Activated naive CD8-positive, alpha-beta T cell treated with anti-CD3 and anti-CD28 coated beads for 36 hours (primary cell): ENCODE measurements at places on chromosomes 16 and 17. TPM values are rescaled to one million over a fixed set of nuclear protein-coding genes. Genes with fewer than 3 reads are reported as not detected.

GRCh38 chr16:23368469-23368868, 66.4 kb downstream of the SCNN1B start:
- DNase-seq = no peak

- DNase-seq = no peak
These were observed 18.7 kb downstream of the DUS2 start for GRCh38 chr16:68041783-68042182.

- no peak for DNase-seq
These were observed 13.5 kb downstream of the SCO1 start for GRCh38 chr17:10683853-10684252.

- no peak for DNase-seq
These were observed 85.7 kb downstream of the NCOR1 start for GRCh38 chr17:16129441-16130205.

DNA sequence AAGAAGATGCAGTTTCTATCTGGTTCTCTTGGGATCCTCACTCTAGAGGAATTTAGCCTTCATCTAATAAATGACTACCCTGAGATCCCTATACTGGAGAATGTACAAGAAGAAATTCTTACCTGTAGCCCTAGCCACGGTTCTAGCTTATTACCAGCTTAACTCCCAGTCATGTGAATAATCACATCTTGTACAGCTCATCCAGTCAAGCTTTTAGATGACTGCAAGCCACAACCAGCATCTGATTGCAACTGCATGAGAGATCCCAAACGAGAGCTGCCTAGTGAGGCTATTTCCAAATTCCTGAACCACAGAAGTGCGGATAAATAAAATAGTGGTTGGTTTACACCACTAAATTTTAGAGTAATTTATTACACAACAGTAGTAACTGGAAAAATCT, 196.0 kb upstream of the CPHXL start:
- DNase-seq = no peak

GRCh38 chr16:53855511-53855910, 151.6 kb downstream of the FTO start:
- DNase-seq = no peak

GRCh38 chr17:13475574-13476223, 126.0 kb downstream of the HS3ST3A1 start:
- no peak for DNase-seq

- no peak for DNase-seq
These were observed 165.7 kb downstream of the CMIP start for GRCh38 chr16:81610144-81610842.

DNA sequence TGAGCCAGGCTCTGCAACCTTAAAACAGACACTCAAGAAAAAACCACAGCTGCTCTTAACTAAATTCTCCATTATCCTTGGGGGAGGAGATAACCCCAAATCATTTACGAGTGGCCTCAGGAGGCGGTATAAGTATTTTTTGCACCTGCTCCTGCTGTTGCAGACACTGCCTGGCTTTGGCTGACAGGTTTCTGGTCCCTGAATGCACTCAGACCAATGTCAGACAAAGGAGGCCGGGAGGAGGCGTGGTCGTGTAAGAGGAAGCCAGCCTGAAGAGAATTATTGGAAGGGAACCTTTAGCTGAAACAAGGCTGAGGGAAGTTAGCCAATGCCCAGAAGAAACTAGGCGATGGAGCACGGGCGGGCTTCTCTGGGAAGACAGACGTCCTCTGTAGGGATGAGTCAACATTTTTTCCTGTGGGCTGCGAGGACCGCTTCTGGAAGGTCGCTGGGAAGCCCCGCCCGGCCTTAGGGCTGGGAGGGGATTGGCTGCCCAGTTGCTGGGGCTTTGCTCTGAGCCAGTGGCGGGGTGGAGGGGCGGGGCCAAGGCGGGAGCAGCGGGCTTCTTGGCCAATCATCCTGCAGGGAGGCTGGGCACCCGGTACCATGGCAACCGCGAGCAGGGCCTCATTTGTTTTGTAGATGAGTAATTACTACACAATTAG, 82.3 kb downstream of the CCDC182 start:
- DNase-seq = peak; percentile 44

DNA sequence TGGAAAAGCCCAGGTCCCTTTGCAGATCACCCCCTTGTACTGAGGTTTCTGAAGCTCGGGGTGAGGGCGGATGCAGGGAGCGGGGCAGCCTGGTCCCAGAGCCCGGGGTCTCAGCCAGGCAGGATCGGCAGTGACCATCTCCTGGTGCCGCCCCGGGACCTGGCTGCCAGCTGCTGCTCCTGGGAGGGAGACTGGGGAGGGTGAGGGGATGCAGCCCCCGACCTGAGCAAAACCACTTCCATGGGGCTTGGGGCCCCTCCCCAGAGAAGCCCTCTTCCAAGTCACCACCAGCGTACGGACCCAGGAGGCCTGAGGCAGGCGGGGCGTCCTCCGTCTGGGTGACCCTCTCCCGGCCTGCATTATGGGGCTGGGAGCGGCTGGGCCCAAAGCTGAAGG, 14.8 kb downstream of the CD7 start:
- no peak for DNase-seq

- no peak for DNase-seq
These were observed 455.8 kb upstream of the MAF start for GRCh38 chr16:80056324-80056723.

DNA sequence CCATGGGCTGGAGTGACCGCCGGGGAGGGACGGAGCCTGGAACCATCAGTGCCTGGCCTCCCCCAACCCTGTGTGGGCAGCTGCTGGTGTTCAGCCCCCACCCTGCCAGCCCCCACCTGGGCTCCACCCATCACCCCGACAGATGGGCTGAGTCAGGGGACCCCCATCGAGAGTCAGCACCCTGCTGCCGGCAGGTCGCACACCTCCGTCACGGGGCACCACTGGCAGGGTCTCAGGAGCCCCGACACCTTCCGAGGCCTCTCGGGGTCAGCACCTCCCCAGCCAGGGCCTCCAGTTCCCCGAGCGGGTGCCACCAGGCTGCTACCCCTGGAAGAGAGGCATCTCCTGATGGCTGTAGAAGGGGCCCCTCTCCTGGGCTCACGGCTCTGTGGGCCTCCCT, 38.3 kb upstream of the ACSF3 start:
- DNase-seq = no peak

- DNase-seq = no peak
These were observed 759.0 kb upstream of the SOX9 start for GRCh38 chr17:71361656-71362450.

- DNase-seq = no peak
These were observed 20.3 kb downstream of the METRNL start for GRCh38 chr17:83099570-83100181.

DNA sequence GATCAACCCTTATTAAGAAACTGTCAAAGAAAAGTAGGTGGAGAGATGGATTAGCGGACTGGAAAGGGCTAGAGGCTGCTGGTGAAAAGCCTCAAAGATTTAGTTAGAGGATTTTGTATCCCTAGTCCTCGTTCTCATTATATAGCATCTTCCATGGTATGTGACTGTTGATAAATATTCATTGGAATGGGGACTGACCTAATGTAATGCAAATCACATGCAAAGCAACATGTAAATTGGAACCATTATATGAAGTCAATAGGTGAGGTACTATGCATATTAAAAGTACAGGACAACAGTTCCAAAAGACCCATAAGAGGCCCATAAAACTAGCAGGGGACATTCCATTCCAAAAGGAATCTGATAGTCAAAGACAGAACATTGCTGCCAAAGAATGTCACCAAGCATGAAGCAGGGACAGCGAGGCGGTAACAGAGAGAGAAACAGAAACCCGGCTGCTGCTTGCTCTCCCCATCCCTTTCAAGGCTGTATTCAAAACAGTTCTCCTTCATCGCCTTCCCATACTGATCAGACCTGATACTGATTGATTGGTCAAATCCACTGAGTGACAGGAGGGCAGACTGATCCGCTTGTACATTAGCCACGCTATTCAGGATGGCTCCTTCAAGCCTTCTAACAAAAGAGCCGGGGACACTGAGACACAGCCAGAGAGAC, 44.5 kb downstream of the SOX9 start:
- DNase-seq = no peak

DNA sequence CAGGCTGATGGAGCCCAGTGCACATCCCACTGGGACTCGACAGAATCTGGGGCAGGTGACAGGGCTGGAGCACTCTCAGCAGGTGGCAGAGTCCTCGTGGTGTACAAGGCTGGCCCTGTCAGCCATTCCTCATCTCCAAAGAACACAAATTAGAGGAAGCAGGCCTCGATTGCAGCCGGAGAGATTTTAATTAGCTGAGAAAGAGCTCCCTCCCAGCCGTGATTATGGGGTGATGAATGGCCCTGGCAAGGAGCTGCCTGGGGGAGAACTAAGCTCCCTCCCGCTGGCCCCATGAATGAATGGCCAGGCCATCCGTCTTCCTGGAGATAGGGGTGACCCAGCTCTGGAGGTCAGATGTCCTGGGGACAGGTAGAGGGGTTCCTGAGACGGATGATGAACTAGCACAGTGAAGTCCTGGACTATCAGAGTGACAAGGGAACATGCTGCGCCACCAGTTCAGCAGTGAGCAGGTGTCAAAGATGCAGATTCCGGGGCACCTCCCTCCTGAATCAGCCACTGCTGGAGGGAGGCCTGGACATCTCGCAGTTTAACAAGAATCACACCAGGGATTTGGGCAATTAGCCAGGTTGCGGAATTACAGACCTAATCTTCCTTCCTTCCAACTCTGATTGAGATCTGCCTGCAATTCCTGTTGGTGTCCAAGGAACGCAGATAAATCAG, 35.5 kb downstream of the PIMREG start:
- DNase-seq = no peak

DNA sequence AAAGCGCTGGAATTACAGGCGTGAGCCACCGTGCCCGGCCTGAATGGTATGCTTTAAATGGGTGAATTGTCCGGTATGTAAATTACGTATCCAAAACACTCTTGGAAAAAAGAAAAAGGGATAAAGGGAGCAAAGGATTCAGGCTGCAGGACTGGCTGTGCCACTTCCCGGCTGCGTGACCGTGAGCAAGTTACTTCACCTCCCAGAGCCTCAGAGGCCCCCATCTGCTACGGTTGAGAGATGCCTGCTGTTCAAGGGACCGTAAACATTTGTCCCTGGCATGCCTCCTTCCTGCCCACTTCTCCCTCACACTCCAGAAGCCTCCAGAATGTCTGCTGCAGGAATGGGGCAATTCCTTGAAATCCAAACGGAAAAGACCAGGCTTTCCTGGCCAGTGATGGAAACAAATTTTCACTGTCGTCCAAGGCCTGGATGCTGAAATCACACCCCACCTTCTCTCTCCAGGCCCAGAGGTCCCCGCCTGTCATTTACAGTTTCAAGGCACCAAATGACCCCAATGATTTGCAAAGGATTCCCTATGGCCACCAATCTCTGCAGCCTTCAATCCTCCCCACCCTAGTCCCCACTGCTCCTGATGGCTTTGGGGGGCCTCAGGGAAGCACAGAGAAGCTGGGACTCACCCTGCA, 22.9 kb upstream of the LITAF start:
- DNase-seq = no peak

GRCh38 chr16:83799336-83799735, 8.4 kb upstream of the HSBP1 start:
- DNase-seq = no peak

The TBC1D3K gene
- not detected for total RNA-seq

The C16orf95 gene
- total RNA-seq = 11.4 TPM

The OTOP3 gene
- total RNA-seq = not detected

The DYNLRB2 gene
- total RNA-seq = 0.50 TPM

The KRTAP4-4 gene
- not detected for total RNA-seq

The DNAI2 gene
- not detected for total RNA-seq

The VWA3A gene
- total RNA-seq = not detected

The CES3 gene
- 0.43 TPM for total RNA-seq

The NOG gene
- 4.5 TPM for total RNA-seq

The CCL4 gene
- 43.7 TPM for total RNA-seq

The MYH13 gene
- not detected for total RNA-seq

The CDH1 gene
- 0.21 TPM for total RNA-seq
